ENCODE measurements at places on chromosomes 7 and 10. TPM values are rescaled to one million over a fixed set of nuclear protein-coding genes. Genes with fewer than 3 reads are reported as not detected.

DNA sequence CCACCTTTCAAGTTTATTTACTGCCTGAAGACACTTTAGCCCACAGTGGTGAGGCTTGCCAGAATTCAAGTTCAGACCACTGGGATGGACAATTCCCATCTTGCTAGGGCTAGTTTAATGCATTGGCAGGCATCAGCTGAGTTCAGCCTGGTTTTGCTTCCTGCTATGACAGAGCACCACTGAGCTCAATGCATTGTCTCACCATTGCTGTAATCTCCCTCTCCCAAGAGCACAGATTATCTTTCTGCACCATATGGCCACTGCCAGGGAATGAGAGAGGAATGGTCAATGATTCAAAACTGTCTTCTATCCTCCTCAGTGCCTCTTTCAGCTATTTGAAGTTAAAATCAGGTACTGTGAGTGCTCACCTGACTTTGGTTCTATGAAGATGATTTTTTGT, 160.8 kb downstream of the XPNPEP1 start:
- no peak for DNase-seq

GRCh38 chr10:125089469-125089868, 70.9 kb downstream of the CTBP2 start:
- DNase-seq: no peak

GRCh38 chr10:29344073-29344820, 55.4 kb downstream of the LYZL1 start:
- peak; percentile 35 for DNase-seq

DNA sequence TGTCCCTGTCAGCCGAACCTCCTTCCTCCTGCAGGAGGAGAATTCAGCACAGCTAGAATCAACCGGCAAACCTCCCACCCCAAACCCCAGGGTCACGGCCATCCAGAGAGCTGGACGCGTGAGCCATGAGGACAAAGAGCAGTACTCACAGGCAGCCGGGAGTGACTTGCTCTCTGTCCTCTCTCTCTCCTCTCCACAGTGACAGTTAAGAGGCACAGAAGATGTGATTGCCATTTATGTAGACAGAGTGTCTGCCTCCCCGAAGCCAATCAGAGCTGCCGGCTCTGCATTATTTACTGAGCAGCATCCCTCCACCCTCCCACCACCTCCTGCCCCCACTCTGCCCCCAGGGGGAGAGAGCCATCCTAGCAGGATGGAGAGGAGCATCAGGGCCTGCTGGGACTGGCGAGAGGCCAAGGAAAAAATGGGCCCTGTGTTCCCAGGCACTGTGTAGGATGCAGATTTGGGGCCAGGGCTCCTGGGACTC, 4.3 kb downstream of the DDC start:
- DNase-seq: no peak

GRCh38 chr7:128935342-128935730, 2.4 kb upstream of the IRF5 start:
- DNase-seq: no peak

DNA sequence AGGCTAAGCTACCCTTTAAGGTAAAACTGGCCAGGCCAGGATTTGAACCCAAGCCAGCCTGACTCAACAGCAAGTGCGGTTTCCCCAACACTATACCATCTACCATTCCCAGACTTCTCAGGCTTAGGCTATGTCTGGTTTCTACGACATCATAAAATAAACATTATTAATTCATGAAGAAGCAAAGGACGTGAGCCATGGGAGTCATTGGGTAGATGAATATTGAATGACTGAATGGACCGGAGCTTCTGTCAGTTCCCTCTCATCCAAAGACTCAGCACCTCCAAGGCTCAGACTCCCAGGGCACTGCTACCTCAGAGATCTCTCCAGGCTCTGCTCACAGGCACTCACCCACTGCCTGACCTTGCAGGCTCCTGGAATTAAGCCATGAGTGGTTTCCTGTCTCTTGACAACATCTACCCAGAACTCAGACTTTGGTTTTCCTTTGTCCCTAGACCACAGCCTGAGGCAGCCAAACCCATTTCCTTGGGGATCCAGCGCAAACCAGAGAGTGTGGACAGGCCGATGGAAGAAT, 64.6 kb upstream of the STEAP1B start:
- peak; percentile 89 for DNase-seq

- no peak for DNase-seq
Observed at GRCh38 chr10:122293156-122293960, 22.3 kb downstream of the BTBD16 start.

DNA sequence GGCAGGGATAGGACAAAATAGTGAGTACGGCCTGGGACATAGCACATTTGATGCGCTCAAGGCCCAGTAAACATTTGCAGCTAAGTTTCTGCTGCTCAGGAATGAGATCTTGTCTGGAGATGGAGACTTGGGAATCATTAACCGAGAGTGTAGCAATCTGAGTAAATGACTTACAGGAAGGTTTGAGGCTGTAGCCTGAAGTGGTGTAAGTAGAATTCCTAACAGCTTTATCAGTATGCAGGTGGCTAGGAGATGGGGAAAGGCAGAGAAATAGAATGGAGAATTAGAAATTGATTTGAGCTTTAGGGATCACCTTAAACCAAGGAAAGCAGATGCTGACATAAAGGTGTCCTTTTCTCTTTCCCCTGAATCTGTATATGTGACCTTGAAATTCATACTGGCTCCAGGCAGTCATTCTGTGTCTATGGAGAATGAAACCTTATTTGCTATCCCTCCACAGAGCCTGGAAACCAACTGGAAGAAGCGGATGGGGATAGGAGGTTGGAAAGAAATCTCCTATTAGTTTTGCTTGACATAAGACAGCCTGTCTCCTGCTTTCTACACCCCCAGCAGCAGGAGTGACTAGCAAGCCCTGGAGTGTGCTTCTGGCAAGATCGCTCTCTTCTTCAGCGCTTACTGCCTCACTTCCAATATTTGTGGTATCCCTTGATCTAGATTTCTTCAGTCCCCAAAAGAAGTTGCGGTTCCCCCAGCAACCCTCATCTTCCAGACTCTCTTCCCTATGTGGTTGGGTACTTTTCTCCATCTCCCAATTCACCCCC, 6.4 kb upstream of the PON2 start:
- DNase-seq: no peak

Gene ATG9B
- 0.18 TPM for total RNA-seq

Gene TRIL
- total RNA-seq: not detected

Gene KLF14
- not detected for total RNA-seq

Data from HFFc6 (cell line).